Activated CD4-positive, alpha-beta memory T cell treated with anti-CD3 and anti-CD28 coated beads, Interleukin-2, amount 10 ng/mL, durations not matched to agents 7 days and 5 days (primary cell): ENCODE measurements at places on chromosomes 3 and 15. TPM values are rescaled to one million over a fixed set of nuclear protein-coding genes. Genes with fewer than 3 reads are reported as not detected.

POMGNT2 gene
- 7.8 TPM for total RNA-seq

RTP1 gene
- total RNA-seq: not detected

GNAT1 gene
- not detected for total RNA-seq

SLCO2A1 gene
- not detected for total RNA-seq

GABRR3 gene
- not detected for total RNA-seq
